ENCODE measurements at places on chromosomes 3 and 15.

DNA sequence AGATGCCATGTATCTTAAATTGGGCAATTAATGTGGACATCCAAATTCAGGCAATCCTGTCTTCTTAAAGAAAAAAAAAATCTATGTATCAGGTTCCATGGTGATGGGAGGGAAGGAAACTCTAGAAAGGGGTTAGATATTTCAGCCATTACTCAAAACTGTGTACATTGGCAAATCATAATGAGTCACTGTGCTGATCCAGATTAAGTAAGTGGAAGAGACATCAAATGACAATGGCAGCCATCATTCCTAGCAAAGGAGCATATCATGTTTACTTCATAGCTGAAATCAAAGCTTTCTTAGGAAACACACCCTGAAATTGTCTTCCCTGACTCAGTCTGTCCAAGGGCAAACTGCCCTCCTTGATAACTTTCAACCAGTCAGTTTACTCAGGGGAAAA, 713.3 kb upstream of the GBE1 start:
- no peak for DNase-seq

- DNase-seq, result no peak
Measured at GRCh38 chr15:98126326-98127085, 166.0 kb downstream of the ARRDC4 start.

DNA sequence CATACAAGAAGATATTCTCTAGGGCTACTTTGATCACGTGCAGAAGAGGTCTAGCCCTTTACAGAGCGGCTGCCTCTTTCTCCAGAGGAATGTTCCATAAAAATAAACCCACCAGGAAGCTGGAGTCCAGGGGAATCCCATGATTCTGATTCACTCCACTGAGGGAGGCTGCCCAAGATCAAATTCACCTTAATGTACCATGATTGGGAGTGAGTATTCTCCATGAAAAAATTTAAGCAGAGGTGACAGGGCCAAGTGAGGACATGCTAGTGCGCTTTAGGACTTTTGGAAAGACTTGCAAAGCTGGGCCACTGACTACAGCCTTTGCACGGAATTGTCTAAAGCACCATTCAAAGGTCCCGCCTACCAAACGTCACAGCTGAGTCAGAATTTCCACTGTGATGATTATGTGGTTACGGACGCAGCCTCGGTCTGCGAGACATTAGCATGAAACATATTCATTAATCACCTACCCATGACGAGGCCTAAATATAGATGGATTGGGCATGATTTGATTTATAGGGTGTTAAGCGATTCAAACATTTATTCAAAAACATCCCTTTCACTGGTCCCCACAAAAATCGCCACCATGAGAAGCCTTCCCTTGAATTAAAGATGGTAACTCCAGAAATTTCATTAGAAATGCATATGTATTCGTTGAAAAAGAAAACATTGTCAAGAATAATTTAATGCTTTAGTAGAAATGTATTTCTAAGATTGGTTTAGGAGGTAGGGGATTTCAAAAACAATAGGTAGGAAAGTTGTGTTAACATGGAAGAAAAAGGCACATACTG, 152.6 kb downstream of the GREM1 start:
- no peak for DNase-seq

DNA sequence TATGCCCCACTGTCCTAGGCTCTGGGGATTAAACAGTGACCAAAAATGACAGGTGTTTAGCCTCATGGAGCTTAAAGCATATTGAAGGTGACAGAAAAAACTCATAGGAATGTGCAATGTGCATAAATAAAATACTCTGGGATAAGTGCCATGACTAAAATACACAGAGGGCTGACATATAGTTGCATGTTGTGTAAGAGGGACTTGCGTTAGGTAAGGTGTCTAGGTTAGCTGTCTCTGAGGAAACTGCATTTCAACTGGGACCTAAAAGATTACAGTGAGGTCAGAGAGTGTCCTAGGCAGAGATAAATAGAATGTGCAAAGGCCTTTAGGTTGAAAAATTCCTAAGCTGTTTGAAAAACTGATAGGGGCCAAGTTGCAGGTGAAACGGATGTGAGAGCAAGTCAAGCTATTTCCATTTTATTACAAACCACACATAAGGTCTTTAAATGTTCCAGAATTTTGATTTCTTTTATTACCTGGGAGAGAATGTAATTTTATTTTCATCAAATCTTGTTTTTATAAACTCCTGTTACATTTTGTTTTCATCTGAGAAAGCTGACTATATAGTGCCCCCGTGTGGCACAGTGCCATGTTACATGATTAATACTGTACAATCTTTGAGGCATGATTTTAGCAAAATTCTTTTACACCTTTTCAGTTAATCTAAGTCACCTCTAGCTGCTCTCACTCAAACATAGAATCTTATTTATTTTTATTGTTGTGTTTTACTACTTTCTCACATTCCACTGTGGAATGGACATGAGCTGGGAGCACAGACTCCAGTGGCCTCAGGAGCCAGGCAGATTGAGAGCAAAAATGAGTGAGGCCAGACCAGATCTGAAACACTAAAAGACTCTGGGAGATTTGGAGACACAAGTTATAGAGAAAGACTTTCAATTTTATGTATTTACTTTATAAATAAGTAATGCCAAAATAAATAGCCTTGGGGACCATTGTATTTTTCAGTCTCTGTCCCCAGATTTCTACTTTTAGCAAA, 259.6 kb upstream of the ZNF717 start:
- no peak for DNase-seq

Data from stimulated activated CD4-positive, alpha-beta T cell treated with anti-CD3 and anti-CD28 coated beads, Interleukin-4, amount 100 ng/mL, for 4 hours (primary cell).